ENCODE measurements at places on chromosomes 6 and 20.

DNA sequence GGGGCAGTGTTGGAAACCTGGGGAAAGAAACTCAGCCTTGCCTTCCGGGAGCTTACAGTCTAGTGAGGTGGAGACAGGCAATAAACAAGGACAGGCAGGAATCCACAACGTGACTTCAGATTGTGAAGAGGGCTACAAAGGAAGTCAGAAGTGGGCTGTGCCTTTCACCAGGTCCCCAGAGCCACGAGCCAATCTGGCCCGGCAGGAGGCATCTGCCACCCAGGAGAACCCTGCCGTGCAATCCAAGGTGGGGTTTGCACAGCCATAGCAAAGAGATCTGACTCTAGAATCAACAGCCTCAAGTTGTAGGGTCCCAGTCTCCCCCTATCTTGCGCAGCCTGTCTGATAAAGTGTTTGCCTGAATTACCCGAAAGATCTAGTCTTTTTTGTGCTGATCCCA lies 5.5 kb downstream of the SLC32A1 start:
- no peak for DNase-seq

- no peak for DNase-seq
These were observed 73.7 kb downstream of the SLC22A3 start for GRCh38 chr6:160421854-160422253.

GRCh38 chr20:51381557-51381956 lies 161.0 kb downstream of the NFATC2 start:
- DNase-seq, result no peak

DNA sequence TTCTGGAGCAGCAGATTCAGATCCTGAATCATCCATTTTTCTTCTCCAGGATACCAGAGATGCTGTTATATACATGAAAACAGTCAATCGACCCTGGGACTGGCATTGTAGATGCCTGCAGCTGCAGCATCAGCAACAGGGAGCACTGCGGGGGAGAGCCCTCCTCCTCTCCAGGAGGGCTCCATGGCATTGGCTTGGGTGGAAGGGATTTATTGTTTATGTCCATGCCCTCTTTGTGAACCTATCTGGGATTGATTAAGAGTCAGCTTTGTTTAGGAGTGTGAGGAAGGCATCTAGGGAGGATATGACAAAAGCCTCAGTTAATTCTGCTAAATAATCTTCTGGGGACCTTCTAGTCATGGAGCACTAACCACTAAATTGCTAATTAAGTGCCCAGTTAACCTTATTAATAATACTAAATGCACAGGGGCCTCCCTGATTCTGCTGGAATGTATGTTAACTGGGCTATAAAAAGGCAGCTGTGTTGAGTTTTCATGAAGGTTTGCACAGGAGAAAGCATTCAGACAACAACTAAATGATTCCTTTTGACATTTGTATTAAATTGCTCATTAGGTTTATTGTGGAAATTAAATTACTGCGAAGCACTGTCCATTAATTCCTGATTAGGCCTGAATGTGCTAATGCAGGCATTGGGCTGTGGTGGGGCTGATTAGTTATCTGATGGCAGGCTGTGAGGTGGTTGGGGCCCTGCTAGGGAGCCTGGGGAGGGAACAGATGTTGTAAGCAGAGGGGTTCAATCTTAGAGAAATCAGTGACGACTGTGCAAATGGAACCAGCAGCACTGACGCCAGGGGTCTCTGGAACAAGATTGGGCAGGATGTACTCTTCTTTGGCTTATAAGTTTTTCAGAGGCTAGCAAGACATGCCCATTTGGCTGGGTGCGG lies 57.6 kb downstream of the IMPG1 start:
- no peak for DNase-seq

GRCh38 chr6:159233365-159234101 lies 64.3 kb downstream of the FNDC1 start:
- no peak for DNase-seq

GRCh38 chr6:168711666-168712300 lies 270.8 kb downstream of the SMOC2 start:
- DNase-seq, result no peak

GRCh38 chr20:15619816-15620215 lies 953.4 kb downstream of the KIF16B start:
- no peak for DNase-seq

- no peak for DNase-seq
These were observed 26.0 kb upstream of the SLC22A23 start for GRCh38 chr6:3482869-3483268.

GRCh38 chr6:79586548-79586947 lies 44.6 kb upstream of the SH3BGRL2 start:
- DNase-seq, result no peak

DNA sequence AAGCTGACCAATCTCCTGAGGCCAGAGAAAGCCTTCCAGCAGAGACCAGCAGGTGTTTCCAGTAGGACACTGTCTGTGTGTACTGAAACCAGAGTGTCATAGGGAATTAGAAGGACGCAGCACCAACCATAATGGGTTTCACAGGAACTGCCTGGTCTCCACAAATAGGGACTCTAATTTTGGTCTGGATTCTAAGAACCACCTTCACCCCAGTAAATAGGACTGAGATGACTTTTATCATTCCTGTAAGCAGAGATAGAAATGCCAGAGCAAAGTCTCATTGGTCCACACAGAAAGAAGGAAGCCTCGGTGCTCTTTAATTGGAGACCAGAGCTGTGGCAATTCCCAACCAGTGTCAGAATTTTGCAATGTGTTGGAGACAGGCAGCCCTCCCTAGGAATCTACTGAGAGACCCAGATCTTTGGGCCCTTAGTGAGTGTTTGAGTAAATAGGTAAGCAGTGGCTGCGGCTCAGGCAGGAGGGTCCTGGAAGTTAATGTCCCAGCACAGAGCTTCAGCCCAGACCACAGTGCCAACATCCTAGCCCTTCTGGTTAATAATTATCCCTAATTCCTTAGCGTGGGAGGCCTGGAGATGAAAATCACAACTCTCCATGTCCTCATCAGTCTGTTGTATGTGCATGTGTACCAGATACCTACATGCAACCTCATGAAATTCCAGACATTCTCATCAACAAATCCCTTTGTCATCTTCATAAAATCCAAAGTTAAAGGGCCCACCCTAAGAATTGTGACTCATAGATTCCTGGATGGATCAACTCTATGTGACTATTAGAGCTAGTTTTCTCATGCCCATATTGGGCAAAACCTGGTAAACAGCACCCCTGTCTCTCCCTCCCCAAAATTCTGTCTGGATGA lies 81.2 kb downstream of the UNC5CL start:
- no peak for DNase-seq

GRCh38 chr6:34909320-34909883 lies 20.3 kb downstream of the ANKS1A start:
- DNase-seq, result no peak

DNA sequence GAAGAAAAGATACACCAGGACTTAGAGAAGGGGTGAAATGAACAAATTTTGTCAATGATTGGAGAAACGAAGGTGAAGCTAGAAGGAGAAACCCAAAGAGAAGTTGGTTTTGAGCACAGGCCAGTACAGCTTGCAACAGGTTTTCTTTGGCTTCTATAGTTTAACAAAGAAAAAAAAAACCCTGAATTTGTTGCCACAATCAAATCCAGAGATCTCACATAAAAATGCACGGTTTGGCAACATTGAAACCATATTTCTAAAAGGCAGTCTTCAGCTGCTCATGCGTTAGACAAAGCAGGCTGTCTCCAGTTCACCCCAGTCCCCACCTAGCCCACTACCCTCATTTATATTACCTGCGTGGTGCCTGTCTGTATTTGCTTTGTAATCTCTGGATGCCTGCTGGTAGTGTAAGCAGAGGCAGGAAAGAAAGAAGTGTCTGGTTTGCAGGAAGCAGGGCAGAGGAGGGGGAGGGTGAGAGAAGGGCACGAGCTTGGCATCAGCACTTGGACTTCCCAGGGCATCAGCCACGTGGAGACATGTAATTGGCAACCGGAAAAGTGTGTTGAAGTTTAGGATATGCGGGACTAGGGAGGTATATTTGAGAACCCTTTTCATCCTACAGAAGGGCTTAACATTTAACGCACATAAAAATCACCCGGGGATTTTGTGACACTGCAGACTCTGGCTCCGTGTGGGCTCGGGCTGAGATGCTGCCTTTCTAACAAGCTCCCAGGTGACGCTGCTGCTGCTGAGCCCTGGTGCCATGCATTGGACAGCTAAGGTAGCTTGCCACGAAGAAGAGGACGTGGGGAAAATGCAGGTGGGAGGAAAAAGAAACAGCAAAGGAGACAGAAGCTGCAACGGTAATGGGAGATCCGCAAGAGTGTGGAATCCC lies 14.4 kb downstream of the PFDN4 start:
- no peak for DNase-seq

DNA sequence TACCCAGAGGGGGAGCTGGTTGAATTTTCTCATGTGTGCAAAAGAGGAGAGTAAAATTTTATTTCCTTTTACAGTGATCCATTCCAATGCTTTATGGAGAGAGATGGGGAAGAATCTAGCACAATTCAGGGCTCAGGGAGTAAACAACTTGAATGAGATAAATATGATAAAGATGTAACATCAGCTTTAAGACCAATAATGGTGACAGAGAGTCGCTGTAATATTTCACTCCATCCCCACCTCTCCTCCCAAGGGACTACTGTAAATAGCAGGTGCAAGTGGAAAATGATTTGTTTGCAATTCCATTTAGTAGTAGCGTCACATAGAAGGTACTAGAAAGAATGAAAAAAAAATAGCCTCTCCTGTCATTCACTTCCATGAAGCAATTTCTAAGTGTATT lies 4.8 kb downstream of the CRISP3 start:
- DNase-seq, result no peak

GRCh38 chr6:72728706-72729343 lies 107.0 kb downstream of the KCNQ5 start:
- DNase-seq, result no peak

DNA sequence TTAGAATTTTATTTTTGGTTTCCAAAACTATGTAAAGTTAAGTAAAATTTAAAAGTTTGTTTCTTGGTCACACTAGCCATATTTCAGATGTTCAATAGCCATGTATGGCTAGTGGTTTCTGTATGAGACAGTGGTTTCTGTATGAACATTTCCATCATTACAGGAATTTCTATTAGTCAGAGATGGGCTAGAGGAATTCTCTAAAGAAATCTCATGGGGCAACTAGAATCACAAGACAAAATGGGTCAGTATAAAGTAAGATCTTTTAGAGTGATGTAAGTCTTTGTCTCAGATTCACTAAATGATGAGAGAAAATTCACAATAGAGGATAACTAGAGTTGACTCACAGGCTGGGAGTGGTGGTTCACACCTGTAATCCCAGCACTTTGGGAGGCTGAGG lies 149.0 kb downstream of the FUT9 start:
- DNase-seq, result no peak

DNA sequence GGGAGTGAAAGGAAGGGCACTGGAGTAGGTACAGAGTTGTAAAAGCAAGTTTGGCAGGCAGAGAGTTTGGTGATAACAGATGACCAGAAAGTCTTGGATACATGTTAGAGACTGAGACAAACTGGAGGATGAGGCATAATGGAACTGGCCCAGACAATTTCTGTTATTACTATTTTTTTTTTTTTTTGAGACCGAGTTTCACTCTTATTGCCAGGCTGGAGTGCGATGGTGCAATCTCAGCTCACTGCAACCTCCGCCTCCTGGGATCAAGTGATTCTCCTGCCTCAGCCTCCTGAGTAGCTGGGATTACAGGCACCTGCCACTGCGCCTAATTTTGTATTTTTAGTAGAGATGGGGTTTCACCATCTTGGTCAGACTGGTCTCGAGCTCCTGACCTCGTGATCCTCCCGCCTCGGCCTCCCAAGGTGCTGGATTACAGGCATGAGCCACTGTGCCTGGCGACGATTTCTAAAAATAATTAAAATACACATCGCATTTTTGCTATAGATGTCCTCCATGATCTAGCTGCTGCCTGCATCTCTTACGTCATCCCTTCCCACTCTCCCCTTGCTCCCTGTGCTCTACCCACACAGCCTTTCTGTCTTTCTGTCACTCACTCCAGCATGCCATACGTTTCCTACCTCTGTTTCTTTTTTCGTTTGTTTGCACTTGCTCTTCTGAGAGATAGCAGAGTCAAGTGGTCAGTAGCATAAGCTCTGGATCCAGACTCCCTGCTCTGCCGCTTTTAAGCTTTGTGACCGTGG lies 23.5 kb downstream of the MAPK14 start:
- DNase-seq, result no peak

DNA sequence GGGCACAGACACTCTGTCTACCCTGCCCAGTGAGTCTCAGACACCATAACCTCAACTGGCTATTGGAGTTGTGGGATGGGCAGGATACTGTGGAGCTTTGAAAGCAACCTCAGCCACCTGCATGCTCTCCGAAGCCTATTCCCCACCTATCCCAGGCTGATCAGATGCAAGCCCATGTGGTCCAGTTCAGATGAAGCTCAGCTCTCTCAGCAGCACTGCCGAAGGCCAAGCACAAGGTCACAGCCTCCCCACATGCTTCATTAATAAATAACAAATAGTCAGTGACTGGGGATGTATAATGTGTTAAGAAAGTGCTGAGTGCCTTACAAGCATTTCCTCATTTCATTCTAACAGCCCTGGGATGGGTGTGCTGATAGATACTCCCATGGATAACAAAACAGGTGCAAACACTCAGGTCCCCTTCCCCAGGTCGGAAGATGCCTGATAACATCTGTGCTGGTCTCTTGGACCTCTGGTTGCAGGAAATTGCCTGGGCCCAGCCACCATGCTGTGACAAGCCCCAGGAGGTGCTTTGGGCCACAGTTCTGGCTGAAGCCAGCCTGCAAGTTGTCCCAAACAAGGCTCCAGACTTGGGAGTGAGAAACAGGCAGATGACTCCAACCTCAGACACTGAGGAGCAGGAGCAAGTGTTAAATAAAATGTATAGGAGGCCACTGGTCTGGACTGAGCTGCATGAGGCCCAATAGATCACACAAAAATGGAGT lies 3.7 kb downstream of the ACSS1 start:
- DNase-seq, result no peak

GRCh38 chr6:140546640-140547039 lies 1172.2 kb upstream of the CITED2 start:
- no peak for DNase-seq

DNA sequence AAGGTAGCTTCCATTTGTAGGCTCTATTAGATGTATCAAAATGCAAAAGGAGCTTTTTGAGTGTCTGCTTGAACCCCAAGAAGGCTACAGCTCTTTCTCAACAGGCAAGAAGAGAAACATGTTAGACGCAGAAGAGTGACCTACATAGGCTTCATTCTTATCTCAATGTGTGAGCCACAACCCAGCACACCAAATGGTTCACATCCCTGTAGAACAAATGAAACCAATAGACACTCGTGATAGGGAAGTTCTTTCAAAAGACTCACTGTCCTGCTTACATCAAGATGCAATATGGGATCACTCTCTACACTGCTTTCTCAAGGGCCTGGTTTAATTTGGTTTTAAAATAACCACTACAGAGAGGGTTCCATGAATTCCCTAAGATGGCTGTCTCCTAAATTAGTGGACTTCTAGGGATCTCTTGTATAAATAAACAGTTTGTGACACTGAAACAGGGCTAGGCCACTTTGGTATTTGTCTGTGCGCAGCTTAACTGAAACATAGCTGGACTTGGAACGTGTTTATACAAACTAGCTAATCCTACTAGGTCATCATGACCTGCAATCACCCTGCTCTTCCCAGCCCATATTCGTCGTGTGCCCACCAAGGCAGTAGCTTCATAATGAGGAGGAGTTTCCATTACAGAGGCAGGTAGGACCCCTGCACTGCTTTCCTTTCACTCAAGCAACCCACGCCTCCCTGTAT lies 225.4 kb upstream of the PREP start:
- DNase-seq, result no peak

Measured in CD4-positive, alpha-beta T cell treated with Interleukin-21 for 1 hour (primary cell).